ENCODE measurements at places on chromosomes 2 and 18.

- no peak overlapping the region for H3K27ac ChIP-seq
- H3K4me3 ChIP-seq = no peak overlapping the region
- H3K4me1 ChIP-seq = peaks cover 15% of the 10 kb centered on the region
- H3K36me3 ChIP-seq = peaks cover 4% of the 10 kb centered on the region
- H3K27me3 ChIP-seq = no peaks in the 10 kb centered on the region
- DNase-seq = no peak
Measured at GRCh38 chr2:217314021-217314460, 454.2 kb upstream of the TNP1 start.

DNA sequence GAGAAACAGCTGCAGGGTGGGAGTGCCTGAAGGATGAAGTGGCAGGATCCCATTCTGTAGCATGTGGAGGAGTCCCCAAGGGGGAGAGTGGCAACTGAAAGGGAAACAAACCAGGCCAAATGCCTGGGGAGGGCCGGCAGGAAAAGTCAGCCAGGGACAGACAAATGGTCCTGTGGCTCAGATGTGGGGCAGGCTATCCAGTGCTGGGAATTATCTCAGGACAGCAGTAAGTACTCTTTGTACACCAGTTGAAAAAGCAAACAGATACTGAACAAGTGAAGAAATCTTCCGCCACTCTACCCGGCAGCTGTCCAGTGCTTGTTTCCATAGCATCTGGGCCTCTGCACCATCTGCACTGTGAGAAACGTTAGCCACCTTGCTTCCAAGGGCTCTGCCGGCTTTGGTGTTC, 408.9 kb downstream of the LRATD1 start:
- H3K27me3 ChIP-seq = no peaks in the 10 kb centered on the region
- H3K36me3 ChIP-seq = no peaks in the 10 kb centered on the region
- no peak overlapping the region for H3K4me3 ChIP-seq
- H3K4me1 ChIP-seq = peaks cover 7% of the 10 kb centered on the region
- H3K27ac ChIP-seq = no peak overlapping the region

DNA sequence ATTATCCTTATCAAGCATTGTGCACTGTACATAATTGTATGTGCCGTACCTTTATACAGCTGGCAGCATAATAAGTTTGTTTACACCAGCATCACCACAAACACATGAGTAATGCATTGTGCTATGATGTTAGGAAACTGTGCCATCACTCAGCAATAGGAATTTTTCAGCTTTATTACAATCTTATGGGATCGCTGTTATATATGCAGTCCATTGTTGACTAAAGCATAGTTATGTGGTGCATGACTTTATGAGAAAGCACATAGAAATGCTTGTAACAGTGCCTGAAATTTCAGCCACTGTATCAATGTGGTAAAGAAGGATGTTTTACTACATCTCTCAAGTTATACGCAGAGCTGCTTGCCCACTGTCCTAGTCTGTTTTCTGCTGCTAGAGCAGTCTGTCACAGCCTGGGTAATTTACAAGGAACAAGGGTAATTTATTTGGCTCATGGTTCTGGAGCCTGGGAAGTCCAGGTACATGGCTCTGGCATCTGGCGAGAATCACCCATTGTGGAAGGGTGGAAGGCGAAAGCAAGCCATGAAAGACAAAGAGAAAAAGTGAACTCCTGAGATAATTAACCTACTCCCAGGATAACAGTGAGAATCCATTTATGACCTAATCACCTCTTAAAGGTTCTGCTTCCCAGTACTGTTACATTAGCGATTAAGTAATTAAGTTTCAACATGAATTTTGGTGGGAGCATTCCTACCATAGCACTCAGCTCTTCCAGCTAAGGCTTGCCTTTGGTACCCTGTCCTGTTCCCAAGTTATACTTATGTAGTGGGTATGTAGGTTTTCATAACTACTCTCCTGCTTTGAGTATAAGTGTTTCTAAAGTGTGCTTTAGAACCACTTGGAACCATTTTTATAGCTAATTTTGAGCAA, 4.6 kb downstream of the MAP3K20 start:
- H3K4me1 ChIP-seq = peaks cover 12% of the 10 kb centered on the region
- no peak overlapping the region for H3K27ac ChIP-seq
- peaks cover 69% of the 10 kb centered on the region for H3K27me3 ChIP-seq
- no peak overlapping the region for H3K4me3 ChIP-seq
- DNase-seq = no peak

DNA sequence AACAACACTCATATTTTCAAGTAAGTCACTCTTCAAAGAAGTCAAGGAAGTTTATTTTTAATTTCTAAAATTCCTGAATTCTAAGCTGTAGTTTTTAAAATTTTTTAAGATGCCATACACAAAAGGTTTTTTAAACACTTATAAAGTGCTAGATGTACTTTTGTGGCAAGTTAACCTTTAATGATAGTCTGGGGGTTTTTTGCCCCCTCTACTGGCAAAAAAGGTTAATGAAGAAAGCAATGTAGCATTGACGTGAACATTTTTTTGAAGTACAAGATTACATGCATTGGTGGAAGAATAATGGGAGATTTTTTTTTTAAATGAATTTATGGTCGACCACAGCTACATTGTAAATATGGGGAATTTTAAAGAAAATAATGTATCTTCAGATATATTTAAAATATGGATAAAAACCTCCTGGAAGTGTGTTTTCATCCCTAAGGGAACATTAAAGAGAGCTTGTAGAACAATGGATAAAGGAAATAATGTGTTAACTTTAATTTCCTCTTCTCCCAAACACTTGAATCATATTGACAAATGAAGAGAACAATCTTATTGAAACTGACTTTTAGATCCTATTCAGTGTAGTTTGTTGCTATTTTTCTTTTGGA, 12.6 kb downstream of the ITPRID2 start:
- peaks cover 27% of the 10 kb centered on the region for H3K36me3 ChIP-seq
- no peak for DNase-seq
- H3K4me1 ChIP-seq = peaks cover 22% of the 10 kb centered on the region

DNA sequence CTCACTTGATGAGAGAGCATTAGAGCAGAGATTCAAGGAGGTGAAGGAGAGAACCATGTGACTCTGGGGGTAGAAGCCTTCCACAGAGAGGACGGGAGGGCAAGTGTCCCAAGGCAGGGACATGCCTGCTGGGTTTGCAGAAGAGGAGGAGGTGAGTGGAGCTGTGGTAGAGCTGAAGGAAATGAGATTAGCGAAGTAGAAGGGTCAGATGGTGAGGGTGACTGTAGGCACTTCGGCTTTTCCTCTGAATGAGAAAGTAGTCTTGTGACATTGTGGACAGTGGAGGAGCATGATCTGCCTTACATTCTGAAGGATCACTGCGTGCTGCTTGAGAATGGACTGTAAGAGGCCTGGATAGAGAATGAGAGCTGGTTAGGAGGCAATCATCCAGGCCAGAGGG, 126.0 kb downstream of the NXPH2 start:
- no peak overlapping the region for H3K4me3 ChIP-seq
- no peaks in the 10 kb centered on the region for H3K4me1 ChIP-seq
- no peak overlapping the region for H3K27ac ChIP-seq
- no peaks in the 10 kb centered on the region for H3K36me3 ChIP-seq
- no peak for DNase-seq
- H3K27me3 ChIP-seq = no peaks in the 10 kb centered on the region
